Tibial nerve (tissue), 4 donors: ENCODE measurements at places on chromosomes 12 and 14. TPM values are rescaled to one million over a fixed set of nuclear protein-coding genes. Genes with fewer than 3 reads are reported as not detected.
A peak's percentile ranks its signal among the peaks of the same experiment; 100 is the strongest.

DNA sequence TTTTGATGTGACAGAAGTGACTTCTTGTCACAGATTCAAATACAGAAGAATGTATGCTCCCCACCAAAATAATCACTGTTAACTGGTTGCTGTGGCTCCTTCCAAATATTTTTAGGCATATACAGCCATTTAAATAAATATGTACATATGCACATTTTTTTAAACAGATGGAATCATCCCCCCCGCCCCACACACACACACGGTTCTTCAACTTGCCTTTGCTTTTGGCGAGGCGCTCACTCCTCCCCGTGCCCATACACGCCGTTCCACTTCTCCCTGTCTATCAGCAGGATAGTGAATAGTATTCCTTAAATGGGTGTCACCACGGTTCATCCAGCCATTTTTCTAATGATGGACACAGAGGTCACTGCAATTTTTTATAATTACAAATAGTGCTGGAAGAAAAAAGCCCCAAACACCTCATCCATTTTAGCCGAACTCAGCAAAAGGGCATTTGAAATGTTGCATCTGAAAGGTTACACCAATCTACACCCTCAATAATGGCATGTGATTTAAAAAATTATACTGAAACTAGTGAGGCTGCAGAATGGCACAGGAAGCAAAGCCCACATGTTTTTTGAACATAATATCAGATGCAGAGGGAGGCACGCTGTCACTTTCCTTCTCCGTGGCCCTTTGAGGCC is 39.2 kb upstream of the MEG3 start:
- H3K36me3 ChIP-seq = no peaks in the 10 kb centered on the region
- H3K4me3 ChIP-seq = no peak overlapping the region
- no peaks in the 10 kb centered on the region for H3K27me3 ChIP-seq
- H3K27ac ChIP-seq = no peak overlapping the region

DNA sequence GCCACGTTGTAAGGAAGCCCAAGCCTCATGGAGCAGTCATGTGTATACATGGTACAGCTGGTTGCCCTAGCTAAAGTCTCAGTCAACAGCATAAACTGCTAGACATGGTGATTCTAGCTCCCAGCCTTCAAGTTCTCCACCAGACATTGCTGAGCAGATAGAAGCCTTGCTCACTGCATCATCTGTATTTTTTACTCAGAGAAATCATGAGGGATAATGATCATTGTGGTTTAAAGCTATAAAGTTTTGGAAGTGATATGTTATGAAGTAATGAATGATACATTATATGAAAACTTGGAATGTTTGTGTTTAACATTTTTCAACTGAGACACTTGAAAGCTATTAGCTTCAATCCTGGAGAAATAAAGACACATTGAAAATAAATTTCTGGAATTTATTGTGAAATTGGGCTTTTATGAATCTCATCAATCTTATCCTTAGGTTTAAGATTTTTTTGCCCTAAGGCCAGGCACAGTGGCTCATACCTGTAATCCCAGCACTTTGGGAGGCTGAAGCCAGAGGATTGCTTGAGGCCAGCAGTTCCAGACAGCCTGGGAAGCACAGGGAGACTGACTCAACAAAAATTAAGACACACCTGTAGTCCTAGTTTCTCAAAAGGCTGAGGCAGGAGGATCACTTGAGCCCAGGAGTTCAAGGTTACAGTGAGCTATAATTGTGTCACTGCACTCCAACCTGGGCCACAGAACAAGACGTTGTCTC is 5.6 kb upstream of the NFATC4 start:
- no peaks in the 10 kb centered on the region for H3K4me1 ChIP-seq
- H3K4me3 ChIP-seq = no peak overlapping the region
- no peaks in the 10 kb centered on the region for H3K27me3 ChIP-seq
- no peak overlapping the region for H3K27ac ChIP-seq
- H3K36me3 ChIP-seq = no peaks in the 10 kb centered on the region

DNA sequence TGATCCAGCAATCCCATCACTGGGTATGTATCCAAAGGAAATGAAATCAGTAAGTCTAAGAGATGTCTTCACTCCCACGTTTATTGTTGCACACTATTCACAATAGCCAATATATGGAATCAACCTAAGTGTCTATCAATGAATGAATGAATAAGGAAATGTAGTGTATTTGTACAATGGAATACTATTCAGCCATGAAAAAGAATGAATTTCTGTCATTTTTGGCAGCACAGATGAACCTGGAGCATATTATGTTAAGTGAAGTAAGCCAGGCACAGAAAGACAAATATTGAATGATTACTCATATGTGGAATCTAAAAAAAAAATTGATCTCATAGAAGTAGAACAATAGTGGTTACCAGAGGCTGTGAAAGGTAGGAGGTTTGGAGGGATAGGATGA is 30.6 kb upstream of the RFX4 start:
- H3K4me1 ChIP-seq = no peaks in the 10 kb centered on the region
- no peaks in the 10 kb centered on the region for H3K36me3 ChIP-seq
- no peak overlapping the region for H3K27ac ChIP-seq
- no peaks in the 10 kb centered on the region for H3K27me3 ChIP-seq
- H3K4me3 ChIP-seq = no peak overlapping the region
- no peak for DNase-seq

Gene BDKRB1
- total RNA-seq = 2.2 TPM

GRCh38 chr14:50943261-50943942 is 881 bp downstream of the PYGL start:
- H3K4me1 ChIP-seq = no peaks in the 10 kb centered on the region
- peak overlapping the region; percentile 83 for H3K4me3 ChIP-seq
- no peaks in the 10 kb centered on the region for H3K27me3 ChIP-seq
- peak overlapping the region; percentile 81 for H3K27ac ChIP-seq
- peak; percentile 48 for DNase-seq

GRCh38 chr14:80809663-80810062 is 131.9 kb downstream of the CEP128 start:
- DNase-seq = no peak
- no peak overlapping the region for H3K27ac ChIP-seq
- H3K27me3 ChIP-seq = no peaks in the 10 kb centered on the region
- H3K36me3 ChIP-seq = peaks cover 15% of the 10 kb centered on the region
- no peaks in the 10 kb centered on the region for H3K4me1 ChIP-seq
- no peak overlapping the region for H3K4me3 ChIP-seq

GRCh38 chr12:49789992-49790391 is 38.2 kb downstream of the NCKAP5L start:
- no peak overlapping the region for H3K4me3 ChIP-seq
- no peaks in the 10 kb centered on the region for H3K4me1 ChIP-seq
- H3K27ac ChIP-seq = no peak overlapping the region
- H3K36me3 ChIP-seq = peaks cover 72% of the 10 kb centered on the region
- DNase-seq = no peak

DNA sequence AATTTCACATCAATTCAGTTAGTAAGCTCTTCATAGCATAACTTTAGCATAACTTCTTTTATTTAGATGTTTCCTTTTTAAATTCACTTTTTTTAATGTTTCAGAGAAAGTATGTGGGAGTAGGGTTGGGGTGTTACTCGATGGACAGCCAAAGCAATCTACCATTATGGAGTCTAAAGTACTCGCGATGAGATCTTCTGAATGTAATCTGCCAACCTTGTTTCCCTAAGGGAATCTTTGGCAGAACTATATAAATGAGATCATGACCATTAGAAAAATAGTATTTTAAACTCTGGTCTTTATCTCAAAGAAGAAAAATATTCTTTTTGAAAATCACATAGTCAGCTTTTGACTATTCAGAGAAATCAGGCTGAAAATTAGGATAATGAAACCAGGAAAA is 103.9 kb downstream of the BBS10 start:
- no peaks in the 10 kb centered on the region for H3K36me3 ChIP-seq
- no peak overlapping the region for H3K4me3 ChIP-seq
- DNase-seq = no peak

GRCh38 chr14:73895939-73896338 is 9.3 kb downstream of the ZNF410 start:
- H3K4me3 ChIP-seq = no peak overlapping the region
- DNase-seq = no peak
- peaks cover 85% of the 10 kb centered on the region for H3K36me3 ChIP-seq
- no peaks in the 10 kb centered on the region for H3K4me1 ChIP-seq

DNA sequence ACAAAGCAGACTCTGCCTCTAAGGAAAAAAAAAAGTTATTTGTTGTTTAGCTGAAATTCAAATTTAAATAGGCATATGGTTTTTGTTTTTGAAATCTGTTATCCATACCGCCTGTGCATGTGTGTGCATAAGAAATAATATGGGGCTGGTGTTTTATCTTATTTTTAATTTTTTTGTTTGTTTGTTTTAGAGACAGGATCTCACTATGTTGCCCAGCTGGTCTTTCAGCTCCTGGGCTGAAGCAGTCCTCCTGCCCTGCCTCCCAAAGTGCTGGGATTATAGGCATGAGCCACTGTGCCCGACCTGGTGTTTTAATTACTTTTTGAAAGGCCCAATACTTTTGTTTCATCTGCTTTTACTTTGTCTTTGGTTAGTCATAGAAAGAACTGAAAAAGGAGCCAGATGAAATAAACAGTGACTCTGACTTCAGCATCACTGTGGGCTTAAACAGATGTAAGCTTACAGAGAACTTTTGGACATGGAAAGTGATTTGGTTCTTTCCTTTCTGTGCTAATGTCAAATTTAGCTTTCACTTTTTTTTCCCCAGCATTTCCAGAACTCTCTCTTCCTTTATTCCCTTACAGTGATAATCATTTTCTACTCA is 37.2 kb downstream of the SUPT16H start:
- no peak for DNase-seq
- no peak overlapping the region for H3K4me3 ChIP-seq
- H3K36me3 ChIP-seq = no peaks in the 10 kb centered on the region
- H3K27ac ChIP-seq = no peak overlapping the region
- no peaks in the 10 kb centered on the region for H3K27me3 ChIP-seq
- no peaks in the 10 kb centered on the region for H3K4me1 ChIP-seq

- peaks cover 18% of the 10 kb centered on the region for H3K4me1 ChIP-seq
- no peak for DNase-seq
- no peak overlapping the region for H3K27ac ChIP-seq
- no peaks in the 10 kb centered on the region for H3K36me3 ChIP-seq
These were observed 62.7 kb downstream of the ATG14 start for GRCh38 chr14:55348766-55349453.

Gene TTC9
- 5.7 TPM for total RNA-seq

- H3K4me1 ChIP-seq = no peaks in the 10 kb centered on the region
- no peak overlapping the region for H3K4me3 ChIP-seq
- H3K27me3 ChIP-seq = no peaks in the 10 kb centered on the region
- peak overlapping the region; percentile 37 for H3K27ac ChIP-seq
These were observed 12.2 kb downstream of the TMTC2 start for GRCh38 chr12:82698708-82699564.

- no peaks in the 10 kb centered on the region for H3K4me1 ChIP-seq
- no peak overlapping the region for H3K27ac ChIP-seq
- DNase-seq = no peak
- no peaks in the 10 kb centered on the region for H3K36me3 ChIP-seq
These were observed 36.1 kb upstream of the EVL start for GRCh38 chr14:100028990-100029677.

Gene HOXC13
- not detected for total RNA-seq

GRCh38 chr14:61213191-61213621 is 67.9 kb downstream of the TMEM30B start:
- no peaks in the 10 kb centered on the region for H3K4me1 ChIP-seq
- no peaks in the 10 kb centered on the region for H3K36me3 ChIP-seq
- DNase-seq = no peak
- no peaks in the 10 kb centered on the region for H3K27me3 ChIP-seq
- H3K4me3 ChIP-seq = no peak overlapping the region
- H3K27ac ChIP-seq = no peak overlapping the region

- no peak overlapping the region for H3K27ac ChIP-seq
- DNase-seq = no peak
- no peak overlapping the region for H3K4me3 ChIP-seq
- H3K36me3 ChIP-seq = no peaks in the 10 kb centered on the region
- no peaks in the 10 kb centered on the region for H3K27me3 ChIP-seq
These were observed 251.4 kb downstream of the EGLN3 start for GRCh38 chr14:33699300-33699983.

DNA sequence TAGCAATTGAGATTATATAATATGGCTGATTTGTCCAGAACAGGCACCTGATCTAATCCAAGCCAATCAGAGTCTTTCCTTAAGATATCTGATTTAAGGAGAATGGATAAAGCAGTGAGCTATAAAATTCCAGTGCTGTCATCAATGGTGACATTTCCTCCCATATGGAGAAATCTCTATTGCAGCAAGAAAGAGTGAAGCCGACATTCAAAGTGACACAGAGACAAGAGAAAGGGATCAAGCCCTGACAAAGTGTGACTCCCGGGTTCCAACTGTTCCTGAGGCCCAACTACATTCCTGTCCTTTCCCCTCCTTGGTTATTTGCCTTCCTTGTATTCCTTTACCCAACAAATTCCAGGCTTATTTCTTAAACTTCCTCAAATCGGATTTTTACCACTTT is 430.0 kb upstream of the SOX5 start:
- H3K36me3 ChIP-seq = no peaks in the 10 kb centered on the region
- H3K27ac ChIP-seq = no peak overlapping the region
- no peaks in the 10 kb centered on the region for H3K27me3 ChIP-seq
- no peak for DNase-seq

- no peak overlapping the region for H3K4me3 ChIP-seq
- H3K27ac ChIP-seq = no peak overlapping the region
- DNase-seq = no peak
- H3K36me3 ChIP-seq = no peaks in the 10 kb centered on the region
- peaks cover 12% of the 10 kb centered on the region for H3K4me1 ChIP-seq
These were observed 51.0 kb downstream of the NFKBIA start for GRCh38 chr14:35353409-35354172.

DNA sequence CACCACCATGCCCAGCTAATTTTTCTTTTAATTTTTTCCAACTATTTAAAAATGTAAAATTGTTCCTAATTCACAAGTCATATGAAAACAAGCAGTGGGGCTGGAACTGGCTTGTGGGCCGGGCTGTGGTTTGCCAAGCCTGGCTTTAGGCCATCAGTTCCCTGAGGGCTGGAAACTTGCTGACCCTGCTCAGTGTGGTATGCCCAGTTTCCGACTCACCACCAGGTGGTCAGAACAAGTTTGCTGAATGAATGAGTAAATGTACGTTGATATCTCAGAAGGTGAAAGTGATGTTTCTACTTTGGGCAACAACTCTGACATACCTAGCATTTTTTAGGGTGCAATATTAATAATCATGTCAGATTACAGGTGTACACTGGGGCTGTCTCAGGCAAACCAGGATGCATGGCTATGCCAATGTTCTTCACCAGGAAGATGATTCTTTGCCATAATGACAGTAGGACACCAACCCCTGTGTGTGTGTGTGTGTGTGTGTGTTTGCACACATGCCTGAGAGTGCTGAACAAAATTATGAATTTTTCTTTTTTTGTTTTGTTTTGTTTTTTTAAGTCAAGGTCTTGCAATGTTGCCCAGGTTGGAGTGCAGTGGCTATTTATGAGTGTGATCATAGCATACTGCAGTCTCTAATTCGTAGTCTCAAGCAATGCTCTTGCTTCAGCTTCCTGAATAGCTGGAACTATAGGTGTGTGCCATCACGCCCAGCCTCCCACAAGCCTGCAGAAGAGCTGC is 106.1 kb downstream of the PTPN11 start:
- H3K4me3 ChIP-seq = no peak overlapping the region
- H3K4me1 ChIP-seq = no peaks in the 10 kb centered on the region
- no peaks in the 10 kb centered on the region for H3K36me3 ChIP-seq
- H3K27me3 ChIP-seq = no peaks in the 10 kb centered on the region
